CD8-positive, alpha-beta T cell (primary cell): ENCODE measurements at places on chromosomes 11 and 22. TPM values are rescaled to one million over a fixed set of nuclear protein-coding genes. Genes with fewer than 3 reads are reported as not detected.
A peak's percentile ranks its signal among the peaks of the same experiment; 100 is the strongest.

The PHETA2 gene
- 0.22 TPM for total RNA-seq

The CTR9 gene
- 45.9 TPM for total RNA-seq

The MS4A7 gene
- not detected for total RNA-seq

The CYB5R2 gene
- not detected for total RNA-seq

The TSPAN18 gene
- 6.3 TPM for total RNA-seq

The FGF4 gene
- not detected for total RNA-seq

The ANO5 gene
- total RNA-seq: not detected

The OR51B4 gene
- not detected for total RNA-seq

The HEPHL1 gene
- not detected for total RNA-seq

The NXPE1 gene
- not detected for total RNA-seq

The OR6T1 gene
- not detected for total RNA-seq

The SEPTIN3 gene
- total RNA-seq: not detected

The HBG1 gene
- not detected for total RNA-seq

- no peak for DNase-seq
Measured at GRCh38 chr11:117473481-117474091, 145.9 kb downstream of the CEP164 start.

DNA sequence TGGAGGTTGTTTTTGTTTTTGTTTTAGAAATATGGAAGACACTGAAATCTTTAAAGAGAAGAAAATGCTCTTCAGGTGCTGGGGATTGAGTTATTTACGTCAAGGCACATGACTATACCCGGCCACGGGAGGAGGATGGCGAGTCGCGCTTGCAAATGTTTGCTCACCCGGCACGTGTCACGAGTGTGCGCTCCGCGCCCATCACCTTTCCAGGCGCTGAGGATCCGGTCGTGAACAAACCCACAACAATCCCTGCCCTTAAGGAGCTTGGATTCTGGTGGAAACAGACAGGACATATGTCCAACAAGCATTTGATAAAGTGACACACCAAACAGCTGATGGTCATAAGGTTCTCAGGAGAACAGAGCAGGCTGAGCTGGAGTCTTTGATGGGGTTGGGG is 715.5 kb downstream of the BRD1 start:
- no peak for DNase-seq

- peak; percentile 21 for DNase-seq
Measured at GRCh38 chr22:46774253-46774979, 12.0 kb downstream of the TBC1D22A start.

- DNase-seq: no peak
Measured at GRCh38 chr11:14703731-14704130, 60.1 kb downstream of the PDE3B start.

GRCh38 chr11:125299061-125299615 is 134.6 kb downstream of the PKNOX2 start:
- DNase-seq: no peak

GRCh38 chr22:24303007-24303406 is 32.4 kb downstream of the SPECC1L start:
- DNase-seq: no peak

DNA sequence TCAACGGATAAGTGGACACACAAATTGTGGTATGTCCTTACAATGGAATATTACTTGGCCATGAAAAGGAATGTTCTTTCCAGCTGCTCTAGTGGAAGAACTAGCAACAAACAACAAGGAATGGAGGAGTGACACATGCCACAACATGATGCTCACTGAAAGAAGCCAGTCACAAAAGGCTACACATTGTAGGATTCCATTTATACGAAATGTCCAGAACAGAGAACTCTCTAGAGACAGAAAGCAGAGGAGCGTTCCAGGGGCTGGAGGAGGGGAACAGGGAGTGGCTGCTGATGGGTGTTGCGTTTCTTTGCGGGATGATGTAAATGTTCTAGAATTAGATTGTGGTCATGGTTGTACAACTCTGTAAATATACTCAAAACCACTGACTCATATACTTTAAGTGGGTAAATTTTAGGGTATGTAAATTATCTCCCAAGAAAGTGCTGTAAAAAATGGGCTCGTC is 32.4 kb upstream of the PDGFB start:
- no peak for DNase-seq

DNA sequence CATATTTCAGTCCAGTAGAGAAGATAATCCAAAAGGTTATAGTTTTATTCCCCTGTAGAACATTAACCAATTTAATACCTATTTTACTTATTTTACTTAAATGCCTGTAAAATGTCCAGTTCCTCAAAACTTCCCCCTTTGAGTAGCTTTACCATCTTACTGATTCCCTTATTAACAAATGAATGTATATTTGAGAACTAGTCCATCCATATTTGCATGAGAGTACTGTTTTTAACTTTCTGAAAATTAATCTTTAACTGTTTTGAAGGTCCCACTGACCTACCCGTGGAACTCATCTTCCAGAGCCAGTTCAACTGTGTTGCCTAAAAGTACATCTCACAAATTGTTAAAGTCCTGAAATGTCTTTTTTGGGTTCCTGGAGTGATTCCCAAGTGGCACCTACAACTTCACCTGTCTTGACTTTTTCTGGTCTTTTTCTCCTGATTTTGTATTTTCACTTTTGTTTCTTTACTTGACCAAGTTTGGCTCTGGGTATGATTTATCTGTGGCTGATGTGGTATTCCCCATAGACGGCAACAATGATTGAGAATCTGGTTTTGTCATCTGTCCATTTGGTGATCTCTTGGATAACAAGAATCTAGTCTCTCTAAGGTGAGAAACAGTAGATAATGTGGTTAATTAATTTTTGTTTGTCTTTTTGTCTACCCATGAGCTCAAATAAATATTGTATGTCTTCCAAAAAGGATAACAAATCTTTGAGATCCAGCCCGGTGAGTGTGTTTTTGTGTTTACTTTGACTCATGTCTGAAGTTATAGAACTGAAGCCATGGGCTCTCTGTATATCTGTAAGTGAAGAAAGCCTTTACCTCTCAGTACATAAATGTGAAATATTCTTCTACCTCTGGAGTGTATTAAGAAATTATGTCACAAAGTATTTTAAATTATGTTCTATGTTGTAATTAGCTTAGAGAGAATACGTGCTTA is 174.2 kb downstream of the ETS1 start:
- DNase-seq: no peak

DNA sequence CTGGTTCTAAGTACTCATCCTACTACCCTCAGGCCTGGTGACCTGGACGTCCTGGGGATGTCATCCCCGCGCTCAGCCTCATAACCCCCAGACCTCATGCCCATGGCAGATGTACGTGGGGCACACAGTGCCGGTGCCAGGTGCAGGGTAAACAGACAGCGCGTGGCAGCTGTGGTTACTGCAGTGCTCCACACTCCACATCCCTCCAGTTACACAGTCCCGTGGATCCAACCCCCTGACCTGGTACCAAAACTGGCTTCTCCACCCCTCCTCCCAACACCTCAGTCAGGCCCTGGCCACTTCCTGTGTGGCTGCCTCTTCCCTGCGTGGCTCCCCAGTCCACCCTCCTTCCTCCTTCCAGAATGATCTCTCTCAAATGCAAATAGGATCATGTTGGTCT is 95.2 kb downstream of the DSCAML1 start:
- DNase-seq: no peak

DNA sequence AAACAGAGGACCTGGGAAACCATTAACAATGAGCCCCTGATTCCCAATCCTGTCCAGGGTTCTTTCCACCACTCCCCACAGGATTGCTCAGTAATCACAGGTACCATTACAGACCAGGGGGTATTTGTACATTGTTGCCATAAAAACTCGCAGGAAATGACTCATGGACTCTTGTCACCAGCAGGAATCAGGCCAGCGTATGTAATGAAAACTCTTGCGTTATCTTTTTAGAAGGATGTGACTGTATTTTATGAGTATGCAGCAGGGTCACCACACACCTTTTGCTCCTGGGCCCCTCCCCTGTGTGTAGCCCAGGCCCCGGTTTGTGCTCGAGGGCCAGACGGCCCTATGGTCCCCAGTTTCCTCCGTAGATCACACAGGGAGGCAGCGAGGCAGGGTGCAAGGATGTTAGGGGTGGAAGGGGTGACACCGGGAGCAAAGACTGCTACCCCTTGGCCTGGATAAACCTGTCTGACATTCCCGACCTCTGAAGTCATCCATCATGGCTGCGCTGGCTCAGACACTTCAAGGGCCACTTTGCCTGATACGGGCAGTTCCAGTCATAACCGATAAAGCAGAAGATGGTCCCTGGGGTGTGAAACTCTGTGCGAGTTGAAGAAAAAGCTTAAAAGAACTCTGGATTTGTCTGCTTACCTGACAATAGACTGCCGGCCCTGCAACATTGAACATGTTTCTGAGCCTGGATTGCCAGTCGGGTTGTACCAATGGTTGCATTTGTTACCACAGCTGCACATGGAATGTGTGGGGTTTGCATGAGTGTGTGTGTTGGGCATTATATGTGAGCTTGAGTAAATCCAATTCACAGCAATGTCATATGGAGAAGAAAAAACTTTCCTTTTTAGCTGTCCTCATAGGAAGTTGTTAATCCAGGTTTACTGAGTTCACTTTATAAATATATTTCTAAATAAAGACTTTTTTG is 56.9 kb downstream of the MICAL2 start:
- no peak for DNase-seq

GRCh38 chr22:21451545-21452520 is 15.4 kb upstream of the TMEM191C start:
- no peak for DNase-seq

DNA sequence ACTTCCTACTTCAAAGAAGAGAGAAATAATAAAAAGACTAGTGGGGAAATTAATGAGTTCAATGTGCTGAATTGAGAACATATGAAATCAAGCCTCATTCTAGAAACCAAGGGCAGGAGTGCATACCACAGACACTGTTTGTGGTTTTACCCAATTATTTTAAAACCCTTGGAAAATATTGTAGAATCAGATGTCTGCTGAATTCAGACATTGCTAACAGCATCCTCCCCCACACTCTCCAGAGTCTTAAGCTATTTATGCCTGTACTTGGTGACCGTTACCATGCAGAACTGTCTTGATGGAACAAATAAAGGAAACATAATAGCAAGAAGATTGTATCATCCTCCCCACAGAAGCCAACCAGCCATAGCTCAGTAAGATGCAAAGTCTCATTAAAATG is 850.1 kb downstream of the NTM start:
- no peak for DNase-seq

DNA sequence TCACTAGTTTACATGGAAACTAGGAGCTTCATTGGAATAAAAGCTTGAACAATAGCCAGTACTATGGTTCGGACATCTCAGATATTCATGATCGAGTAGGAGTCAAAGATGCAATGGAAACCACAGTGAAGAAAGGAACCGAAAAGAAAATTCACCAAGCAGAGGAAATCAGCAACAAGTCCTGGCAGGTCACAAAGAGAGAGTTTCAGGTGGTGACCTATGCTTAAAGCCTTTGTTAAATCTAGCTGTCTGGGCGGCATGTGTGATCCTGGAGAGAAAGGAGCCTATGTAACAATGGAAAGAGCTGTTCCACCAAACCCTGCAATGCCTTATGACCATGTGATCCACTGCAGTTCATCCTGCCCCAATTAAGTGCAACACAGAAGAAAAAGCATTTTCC is 68.9 kb upstream of the POU2AF2 start:
- no peak for DNase-seq

DNA sequence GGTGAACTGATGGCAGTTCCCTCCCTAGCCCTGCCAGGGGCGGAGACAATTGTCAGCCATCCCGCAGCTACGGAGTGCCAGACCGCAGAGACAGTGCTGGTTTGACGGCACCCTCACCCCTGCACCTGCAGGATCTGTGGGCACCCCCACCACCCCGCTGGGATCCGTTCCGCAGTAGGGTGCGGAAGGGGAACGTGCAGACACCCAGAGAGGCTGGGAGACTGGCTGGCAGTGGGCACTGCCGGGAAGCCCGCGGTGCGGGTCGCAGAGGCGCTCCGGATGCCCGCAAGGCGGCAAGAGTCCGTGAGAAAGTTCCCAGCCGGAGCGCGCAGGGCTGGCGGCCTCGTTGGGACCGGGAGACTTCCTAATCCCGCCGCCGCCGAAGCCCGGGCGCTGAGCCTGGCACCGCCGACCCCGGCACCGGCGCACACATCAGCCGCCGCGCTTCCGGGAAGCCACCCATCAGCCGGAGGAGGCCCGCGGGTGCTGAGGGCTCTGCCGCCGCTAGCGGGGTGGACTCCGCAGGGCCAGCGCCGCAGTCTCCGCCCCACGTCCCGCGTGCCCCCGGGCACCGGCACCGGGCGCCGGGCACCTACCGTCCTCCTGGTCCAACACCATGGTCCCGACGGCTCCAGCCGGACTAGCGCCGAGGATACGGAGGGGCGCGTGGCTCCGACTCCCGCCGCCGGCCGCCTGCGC is 4.3 kb upstream of the LMO1 start:
- no peak for DNase-seq

DNA sequence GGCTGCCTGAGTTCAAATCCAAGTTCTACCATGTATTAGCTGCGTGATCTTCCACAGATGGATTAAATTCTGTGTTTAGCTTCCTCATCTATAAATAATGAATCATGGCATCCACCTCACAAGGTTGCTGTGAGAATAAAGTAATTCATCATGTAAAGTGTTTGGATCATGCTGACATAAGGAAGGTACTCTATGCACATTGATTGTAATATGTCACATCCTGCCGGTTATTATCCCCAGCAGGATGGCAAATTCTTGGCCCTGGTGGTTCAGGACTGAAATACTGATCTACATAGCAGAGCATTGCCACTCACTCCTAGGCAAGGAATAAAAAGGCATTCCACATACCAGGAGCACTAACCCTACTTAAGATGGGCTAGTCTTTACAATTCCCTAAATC is 40.8 kb downstream of the LGR4 start:
- no peak for DNase-seq

- no peak for DNase-seq
Measured at GRCh38 chr11:106644824-106645223, 373.5 kb downstream of the GUCY1A2 start.

DNA sequence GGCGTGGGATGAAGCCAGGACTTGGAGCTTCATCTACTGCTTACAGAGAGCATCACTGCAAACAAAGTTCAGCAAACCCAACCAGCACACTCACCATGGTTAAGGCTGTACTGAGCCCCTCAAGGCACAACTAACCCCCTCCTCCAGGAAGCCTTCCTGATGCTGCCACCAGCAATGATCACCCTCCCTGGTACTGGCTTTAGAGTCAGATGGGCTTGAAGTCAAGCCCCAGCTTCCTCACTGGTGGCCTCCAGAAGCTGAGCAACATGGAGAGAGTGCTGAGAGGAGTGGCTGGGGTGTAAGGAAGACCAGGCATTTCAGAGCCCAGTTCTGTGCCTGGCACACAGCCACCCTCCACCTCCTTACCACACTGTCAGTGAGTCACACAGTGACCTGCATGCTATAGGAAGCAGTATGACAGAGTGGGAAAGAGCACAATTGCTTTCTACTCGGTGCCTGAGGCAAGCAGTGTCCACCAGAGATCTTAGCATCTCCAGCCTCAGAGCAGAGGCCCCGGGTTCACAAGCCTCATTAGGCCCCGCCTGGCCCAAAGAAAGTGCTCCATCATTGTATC is 24.7 kb upstream of the BAIAP2L2 start:
- DNase-seq: no peak

- DNase-seq: no peak
Measured at GRCh38 chr11:118117790-118118601, 31.2 kb upstream of the SMIM35 start.

DNA sequence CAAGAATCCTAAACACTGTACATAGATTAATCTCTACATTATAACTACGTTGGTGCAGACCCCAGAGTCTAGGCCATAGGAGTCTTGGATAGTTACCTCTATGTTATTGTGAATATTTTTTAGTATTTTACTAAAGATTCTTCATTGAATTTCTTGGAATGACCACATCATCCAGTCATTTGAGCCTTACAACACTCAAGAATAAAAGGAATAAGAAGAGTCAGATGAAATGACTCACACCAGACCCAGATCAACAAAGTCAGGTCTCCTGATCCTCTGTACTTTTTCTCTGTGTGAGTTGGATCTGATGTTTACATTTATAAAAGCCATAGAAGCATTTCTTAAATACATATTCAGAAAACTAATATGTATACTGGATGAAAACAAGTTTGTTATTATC is 179.2 kb upstream of the ARHGAP20 start:
- no peak for DNase-seq
